ENCODE measurements at places on chromosomes 5 and 9.

- no peak for DNase-seq
Observed at GRCh38 chr5:94240596-94240992, 377.8 kb downstream of the KIAA0825 start.

DNA sequence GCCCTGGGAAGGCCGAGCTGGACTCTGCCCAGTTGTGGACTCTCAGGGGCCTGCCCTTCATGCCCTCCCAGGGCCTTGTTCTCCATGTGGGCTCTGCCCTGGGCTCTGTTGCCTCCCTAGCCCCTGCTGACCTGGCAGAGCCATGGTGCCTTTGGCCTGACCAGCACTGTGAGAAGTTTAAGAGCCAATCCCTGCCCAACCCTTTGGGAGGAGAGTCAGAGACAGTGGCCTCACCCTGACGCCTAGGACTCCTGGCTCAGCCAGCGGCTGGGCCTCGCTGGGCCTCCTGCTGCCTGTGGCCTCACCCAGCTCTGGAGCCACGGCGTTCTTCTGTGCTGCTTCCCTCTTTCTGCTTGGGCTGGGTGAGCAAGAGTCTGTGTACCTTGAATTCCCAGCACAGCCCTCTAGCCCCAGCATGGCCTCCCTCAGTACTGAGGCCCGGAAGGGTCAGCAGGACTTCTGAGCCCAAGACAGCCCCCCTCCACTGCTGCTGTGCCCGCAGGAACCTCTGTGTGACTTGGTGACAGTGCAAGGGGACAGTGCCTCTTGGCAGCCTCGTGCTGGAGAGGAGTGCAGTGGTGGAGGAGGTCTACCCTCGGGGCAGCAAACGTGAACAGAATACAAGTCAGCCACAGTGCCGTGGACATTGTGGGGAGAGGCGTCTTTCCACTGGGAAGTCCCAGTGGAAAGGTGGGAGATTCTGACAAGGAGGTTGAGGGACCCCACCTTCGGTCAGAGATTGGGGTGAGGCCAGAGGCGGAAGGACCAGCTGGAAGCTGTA is 97.4 kb downstream of the CACNA1B start:
- DNase-seq = no peak

DNA sequence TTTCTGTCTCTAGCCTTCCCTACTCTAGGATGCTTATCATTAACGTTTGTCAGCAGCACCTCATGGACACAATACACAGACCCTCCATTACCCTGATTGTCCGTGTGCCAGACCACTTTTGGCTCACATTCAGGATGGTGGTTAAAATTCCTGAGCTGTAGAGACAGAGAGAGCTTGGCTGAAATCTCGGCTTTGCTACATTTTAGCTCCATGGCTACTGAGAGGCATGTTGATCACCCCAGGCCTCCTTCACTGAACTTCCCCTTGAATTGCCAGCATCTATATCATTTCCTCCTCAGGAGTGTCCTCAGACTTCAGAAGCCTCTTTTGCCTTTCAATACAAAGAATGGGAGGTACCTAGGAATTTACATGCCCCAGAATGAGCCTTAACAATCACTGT is 104.7 kb upstream of the ISL1 start:
- DNase-seq = no peak

DNA sequence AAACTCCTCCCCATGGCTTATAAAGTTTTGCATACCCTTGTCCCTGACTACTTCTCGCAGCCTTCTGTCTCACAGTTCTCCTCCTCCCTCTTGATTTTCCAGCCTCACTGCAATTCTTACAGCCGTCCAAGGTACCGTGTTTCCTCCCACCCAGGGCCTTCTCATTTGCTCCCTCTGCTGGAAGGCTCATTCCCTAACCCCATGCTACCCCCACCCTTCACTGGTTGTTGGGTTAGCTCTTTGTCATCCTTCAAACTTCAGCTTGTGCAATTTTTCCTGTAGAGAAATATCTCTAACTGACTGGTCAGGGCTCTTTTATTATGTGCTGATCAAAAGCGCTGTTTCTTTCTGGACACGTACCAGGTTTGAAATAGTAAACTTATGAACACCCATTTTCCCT is 329.2 kb downstream of the EBF1 start:
- DNase-seq = no peak

GRCh38 chr9:38390442-38390841 is 2.1 kb upstream of the ALDH1B1 start:
- no peak for DNase-seq

DNA sequence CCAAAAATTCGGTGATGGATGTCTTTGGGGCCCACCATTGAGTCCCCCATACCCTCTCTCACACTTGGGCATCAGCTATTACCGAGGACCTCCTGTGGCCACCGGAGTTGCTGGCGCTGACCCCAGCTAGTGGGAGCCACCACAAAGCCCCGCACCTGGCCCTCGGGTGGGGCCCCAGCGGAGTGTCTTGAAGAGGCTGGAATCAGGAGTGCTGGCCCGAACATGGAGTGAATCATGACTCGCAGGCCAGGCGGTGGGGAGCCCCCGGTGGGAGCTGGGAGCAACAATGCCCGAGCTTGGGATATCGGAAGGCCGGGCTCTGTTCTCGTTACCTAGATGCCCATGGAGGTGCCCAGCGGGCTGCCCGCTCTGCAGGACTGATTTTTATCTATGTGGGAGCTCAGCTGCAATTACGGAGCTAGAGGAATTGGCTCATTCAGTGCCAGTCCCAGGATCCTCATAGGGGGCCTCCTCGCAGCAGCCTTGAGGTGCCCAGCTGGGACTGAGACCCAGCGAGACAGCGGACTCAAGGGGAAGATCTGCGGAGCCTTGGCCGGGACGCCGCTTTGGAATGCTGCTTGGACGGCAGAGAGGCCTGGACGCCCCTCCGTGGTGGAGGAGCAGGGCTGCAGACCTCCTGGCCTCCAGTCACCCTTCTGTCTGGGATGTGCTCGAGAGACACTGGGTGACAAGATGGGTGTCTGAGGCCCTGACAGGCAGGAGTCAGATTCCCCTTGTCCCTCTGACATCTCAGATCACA is 70.8 kb downstream of the PSMB7 start:
- DNase-seq = no peak

DNA sequence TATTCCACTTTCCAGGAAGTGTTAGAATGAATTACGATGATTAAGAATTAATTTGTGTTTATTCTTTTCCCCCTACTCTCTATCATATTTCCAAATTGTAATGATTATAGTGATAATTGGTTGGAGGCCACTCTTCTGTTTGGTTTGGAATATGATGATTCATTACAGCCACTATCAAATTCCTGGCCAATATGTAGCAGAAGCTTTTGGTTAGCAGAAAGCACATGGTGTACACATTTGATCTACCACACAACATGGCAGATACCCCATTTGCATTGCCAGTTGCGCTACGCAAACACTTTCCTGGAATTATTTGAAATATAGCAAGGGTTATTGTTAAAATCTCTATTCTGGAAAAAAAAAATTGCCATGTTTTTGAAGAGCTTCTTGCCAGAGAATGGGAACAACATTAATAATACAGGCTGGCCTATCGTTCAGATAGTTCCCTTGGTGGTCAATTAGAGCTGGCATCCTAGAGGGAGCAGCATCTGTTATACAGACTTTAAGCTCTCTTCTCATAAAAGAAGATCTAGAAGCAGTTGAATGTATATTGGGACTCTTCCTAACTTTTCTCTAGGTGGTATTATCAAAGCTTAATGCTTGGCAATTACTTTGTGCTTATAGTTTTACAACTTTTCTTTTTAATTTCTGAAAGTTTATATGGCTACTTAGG is 455.0 kb upstream of the ACTBL2 start:
- DNase-seq = peak; percentile 1

- DNase-seq = no peak
Observed at GRCh38 chr9:121874524-121874923, 218.6 kb downstream of the TTLL11 start.

DNA sequence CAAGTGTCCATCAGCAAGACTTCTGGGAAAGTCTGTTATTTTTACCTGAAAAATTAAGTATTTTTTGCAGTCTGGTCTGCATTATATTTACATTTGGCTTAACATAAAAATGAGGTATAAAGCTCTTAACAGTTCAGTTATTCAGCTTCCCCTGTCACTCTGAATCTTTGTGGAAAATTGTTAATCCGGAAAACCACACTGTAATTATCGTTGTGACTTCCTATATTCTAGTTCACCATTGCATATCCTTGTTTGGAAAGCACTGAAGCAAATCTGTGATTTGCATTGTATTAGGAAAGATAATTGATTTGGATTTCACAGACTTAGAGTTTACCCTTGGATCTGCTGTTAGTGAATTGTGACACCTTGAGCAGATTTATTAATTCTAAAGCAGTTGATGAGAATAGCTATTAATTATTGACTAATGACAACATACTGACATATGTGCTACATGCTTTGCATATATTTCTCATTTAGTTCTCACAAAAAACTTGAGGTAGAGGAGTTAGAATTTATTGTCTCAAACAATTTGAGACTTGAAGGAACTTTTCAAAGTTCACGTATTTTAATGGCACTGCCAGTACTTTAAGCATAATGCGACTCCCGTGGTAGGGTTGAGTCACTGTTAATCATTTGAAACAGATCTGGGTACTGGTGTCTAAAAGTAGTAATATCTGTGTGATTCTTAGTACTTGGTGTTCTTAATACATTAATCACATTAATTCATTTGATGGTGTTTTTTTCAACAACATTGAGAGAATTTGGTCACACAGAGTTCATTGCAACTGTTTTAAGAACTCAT is 71.8 kb upstream of the LRRC70 start:
- peak; percentile 17 for DNase-seq

DNA sequence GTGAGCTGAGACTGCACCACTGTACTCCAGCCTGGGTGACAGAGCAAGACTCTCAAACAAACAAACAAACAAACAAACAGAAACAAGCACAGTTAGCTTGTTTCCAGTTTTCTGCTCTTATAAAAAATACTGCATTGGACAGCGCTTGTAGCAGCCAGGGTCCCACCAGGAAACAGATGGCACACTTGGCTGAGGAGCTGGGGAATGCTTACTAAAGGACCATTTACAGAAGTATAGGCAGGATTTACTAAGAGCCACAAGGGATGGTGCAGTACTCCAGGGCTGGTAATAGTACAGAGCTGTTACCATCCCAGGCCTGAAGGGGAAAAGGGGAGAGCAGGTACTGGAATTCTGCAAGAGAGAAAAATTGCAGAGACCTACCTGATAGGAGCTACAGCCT is 5.2 kb upstream of the ANKS6 start:
- DNase-seq = no peak

DNA sequence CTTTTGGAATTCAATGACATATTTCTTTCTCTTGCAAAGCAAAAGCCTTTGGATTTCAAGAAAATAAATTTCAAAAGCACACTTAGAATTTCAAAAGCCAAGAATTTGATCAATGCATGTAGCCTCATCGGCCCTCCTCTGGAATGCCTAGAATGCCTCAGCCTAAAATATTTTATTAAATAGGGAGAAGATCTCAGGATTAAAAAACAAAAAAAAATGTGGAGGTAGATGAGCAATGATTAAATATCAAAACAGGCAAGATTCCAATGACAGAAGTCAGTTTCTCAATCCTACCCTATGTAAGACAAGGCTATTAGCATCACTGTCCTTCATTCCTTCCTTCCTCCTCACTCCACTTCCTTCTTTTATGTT is 169.0 kb downstream of the CDH6 start:
- no peak for DNase-seq

GRCh38 chr5:157214861-157215513 is 34.3 kb downstream of the ITK start:
- no peak for DNase-seq

DNA sequence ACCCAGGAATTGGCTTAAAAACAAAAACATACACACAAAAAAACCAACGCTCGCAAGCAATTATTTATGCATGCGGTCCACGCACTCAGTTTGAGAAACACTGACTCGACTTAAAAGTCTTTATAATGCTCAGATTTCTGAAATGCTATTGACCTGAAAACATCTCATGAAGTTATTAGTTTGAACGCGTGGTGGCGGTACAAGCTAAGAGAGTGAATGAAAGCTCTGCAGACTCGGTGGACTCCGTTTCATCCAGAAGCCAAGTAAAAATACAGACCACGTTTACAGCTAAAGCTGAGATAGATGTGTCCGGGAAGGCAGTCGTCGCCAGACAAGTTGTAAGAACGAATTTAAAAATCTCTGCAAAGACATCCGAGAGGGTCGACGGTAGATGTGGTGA is at the start of gene PCDHB6:
TSS of gene PCDHB6 (plus strand) at position 246 of the 400 bp plus-strand sequence. CDS start 201 bp downstream, outside the sequence.
- DNase-seq = no peak

- no peak for DNase-seq
Observed at GRCh38 chr5:53164478-53165165, 55.1 kb upstream of the MOCS2 start.

DNA sequence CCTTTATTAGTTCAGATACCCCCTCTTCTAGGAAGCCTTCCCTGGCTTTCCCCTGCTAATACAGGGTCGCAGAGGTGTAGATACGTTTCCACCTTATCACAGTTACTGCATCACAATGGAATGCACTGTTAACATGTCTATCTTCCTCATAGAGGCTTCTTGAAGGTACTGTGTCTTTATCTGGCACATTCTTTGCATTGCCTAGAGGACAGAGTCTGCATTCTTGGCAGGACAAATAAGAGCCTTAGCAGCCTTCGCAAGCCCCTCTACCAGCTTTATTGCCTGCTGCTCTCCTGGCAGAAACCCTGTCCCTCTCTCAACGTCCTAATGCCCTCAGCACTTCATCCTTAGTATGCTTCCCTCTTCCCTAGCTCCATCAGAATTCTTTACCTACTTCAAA is 31.6 kb downstream of the SLC1A3 start:
- no peak for DNase-seq

DNA sequence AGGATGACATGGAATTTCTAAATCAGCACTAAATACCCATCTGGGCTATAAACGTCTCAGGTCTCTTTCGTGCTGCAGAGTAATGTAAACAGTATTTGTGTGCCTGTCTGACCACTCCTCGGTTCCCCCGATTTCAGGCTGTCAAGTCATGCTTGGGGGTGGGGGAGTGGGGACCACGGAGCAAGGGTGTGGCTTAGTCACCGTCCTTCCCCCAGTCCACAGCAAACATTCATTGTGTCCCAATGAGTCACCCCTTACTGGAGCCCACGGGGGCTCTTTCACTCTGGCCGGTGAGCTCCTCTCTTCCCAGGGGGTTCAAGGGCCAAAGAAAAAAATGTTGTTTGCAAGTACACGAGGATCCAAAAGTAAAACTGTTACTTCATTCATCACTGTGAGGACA is 72.4 kb upstream of the ICE1 start:
- DNase-seq = no peak

DNA sequence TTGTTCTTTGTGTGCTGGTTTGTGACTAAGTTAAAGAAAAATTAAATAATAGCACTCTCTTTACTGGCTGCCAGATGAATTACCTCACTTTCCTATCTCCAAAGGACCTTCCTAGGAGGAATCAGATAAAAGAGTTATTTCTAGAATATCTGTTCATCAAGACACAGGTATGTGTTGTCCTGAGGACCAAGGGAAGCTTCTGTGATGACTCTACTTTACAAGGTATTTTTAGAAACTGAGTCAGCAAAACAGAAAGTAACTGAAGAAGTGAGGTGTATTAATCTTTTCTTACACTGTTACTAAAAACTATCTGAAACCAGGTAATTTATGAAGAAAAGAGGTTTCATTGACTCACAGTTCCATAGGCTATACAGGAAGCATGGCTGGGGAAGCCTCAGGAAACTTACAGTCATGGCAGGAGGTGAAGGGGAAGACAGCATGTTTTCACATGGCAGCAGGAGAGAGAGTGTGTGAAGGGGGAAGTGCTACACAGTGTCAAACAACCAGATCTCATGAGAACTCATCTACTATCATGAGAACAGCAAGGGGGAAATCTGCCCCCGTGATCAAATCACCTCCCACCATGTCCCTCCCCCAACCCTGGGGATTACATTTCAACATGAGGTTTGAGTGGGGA is 189.2 kb upstream of the DMAC1 start:
- DNase-seq = no peak

All from NCI-H1417 (cell line).